Placental pericyte (primary cell): ENCODE measurements at places on chromosomes 1 and 21. TPM values are rescaled to one million over a fixed set of nuclear protein-coding genes. Genes with fewer than 3 reads are reported as not detected.

The PPOX gene
- total RNA-seq: 10.1 and 16.5 TPM in 2 replicates

The DDX20 gene
- total RNA-seq: 11.8 and 31.8 TPM in 2 replicates

The SPRR2A gene
- total RNA-seq: not detected in 2 replicates

The ANGPTL3 gene
- total RNA-seq: under 0.01 TPM in 1 of 2 replicates, not detected in the other

The SMIM1 gene
- total RNA-seq: 1.1 and 2.6 TPM in 2 replicates

The WNT3A gene
- total RNA-seq: not detected in 2 replicates

The KRTAP12-2 gene
- total RNA-seq: not detected in 2 replicates

The MARK1 gene
- total RNA-seq: 0.43 and 0.66 TPM in 2 replicates

The CSRP1 gene
- 564 and 654 TPM in 2 replicates for total RNA-seq

The CELA3B gene
- total RNA-seq: not detected in 2 replicates

The S100A14 gene
- total RNA-seq: not detected in 2 replicates

The CHD5 gene
- total RNA-seq: under 0.01 and 0.14 TPM in 2 replicates

The RNU1-1 gene
- under 0.01 TPM in 2 replicates for total RNA-seq

The S100A16 gene
- total RNA-seq: 83.8 and 558 TPM in 2 replicates

The GRIK3 gene
- not detected in 2 replicates for total RNA-seq

The UBASH3A gene
- not detected in 2 replicates for total RNA-seq

The E2F2 gene
- total RNA-seq: under 0.01 and 2.7 TPM in 2 replicates

The WNT4 gene
- 0.14 and 0.22 TPM in 2 replicates for total RNA-seq

The RXFP4 gene
- total RNA-seq: not detected in 2 replicates

The PAQR6 gene
- total RNA-seq: 0.29 and 0.44 TPM in 2 replicates

The GPR25 gene
- not detected in 2 replicates for total RNA-seq

The TP73 gene
- total RNA-seq: not detected in 2 replicates

The GJC2 gene
- total RNA-seq: 2.4 and 3.0 TPM in 2 replicates

The PRPF38A gene
- total RNA-seq: 6.6 and 11.7 TPM in 2 replicates

The TFF1 gene
- total RNA-seq: not detected in 2 replicates

The FCRL3 gene
- not detected in 2 replicates for total RNA-seq

The HSF2BP gene
- 1.6 and 4.4 TPM in 2 replicates for total RNA-seq

The TFAP2E gene
- under 0.01 TPM in 1 of 2 replicates, not detected in the other for total RNA-seq

The KRTAP20-4 gene
- not detected in 2 replicates for total RNA-seq

The TNFAIP8L2 gene
- not detected in 2 replicates for total RNA-seq

The TMEM240 gene
- 4.4 and 4.8 TPM in 2 replicates for total RNA-seq

The CD55 gene
- total RNA-seq: 41.2 and 173 TPM in 2 replicates

The ITGB2 gene
- 0.14 TPM in 1 of 2 replicates, not detected in the other for total RNA-seq
